ENCODE measurements at places on chromosomes 6 and 20. TPM values are rescaled to one million over a fixed set of nuclear protein-coding genes. Genes with fewer than 3 reads are reported as not detected.

DNA sequence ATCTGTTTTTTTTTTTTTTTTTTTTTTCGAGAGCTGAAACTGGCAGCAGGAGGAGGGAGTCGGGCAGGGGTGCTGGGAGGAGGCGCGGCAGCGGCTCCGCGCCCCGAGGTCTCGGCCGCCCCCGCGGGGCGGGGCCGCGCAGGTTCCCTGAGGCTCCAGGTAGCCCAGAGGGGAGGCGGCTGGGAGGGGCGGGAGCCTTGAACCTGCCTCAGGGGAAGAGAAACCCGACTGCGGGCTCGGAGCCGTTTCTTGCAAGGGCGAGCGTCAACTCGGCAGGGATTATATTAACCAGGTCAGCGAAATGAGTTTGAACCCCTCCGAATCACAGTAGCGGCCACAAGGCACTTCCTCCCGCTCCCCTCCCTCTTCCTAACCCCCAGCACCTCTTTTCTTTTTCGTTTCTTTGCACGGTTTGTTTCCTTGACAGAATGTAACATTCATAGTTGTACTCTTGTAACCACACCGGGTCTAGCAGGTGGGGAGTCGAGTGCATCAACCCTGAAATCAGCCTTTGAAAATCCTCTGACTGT lies 2.0 kb downstream of the MYB start:
- DNase-seq = peak; percentile 80
- H3K27me3 ChIP-seq = peaks cover 10% of the 10 kb centered on the region
- peaks cover 29% of the 10 kb centered on the region for H3K4me1 ChIP-seq
- H3K36me3 ChIP-seq = no peaks in the 10 kb centered on the region
- H3K27ac ChIP-seq = no peak overlapping the region
- H3K4me3 ChIP-seq = peak overlapping the region; percentile 75

DNA sequence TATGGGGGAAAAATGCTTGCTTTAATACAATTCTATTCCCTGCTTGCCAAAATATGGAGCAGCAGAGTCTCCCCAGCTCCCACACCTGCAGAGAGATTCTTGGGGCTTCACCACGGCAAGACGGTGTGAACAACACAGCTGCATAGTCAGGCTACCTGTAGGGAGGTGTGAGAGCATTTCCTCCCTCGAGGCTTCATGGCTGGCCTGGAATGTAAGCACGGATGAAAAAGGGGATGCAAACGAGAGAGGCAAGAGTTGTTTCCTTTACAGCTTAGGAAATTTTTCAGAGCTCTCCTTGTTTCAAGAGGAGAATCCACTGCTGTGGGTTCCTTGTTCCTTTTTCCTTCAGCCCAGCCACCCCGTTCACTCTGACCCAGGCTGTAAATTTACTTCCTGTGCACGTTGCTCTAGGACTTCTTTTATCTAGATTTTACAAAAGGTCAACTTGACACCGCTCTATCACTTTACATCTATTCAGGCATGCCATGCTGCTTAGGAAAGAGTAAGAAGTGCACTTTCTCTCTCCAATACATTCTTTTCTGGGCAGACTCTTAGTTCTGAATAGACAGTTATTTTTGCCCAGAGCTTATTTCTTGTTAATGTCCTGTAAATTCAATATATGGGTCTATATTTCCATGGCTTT lies 197.1 kb downstream of the KHDC1L start:
- H3K27me3 ChIP-seq = no peaks in the 10 kb centered on the region
- H3K36me3 ChIP-seq = no peaks in the 10 kb centered on the region
- no peak for DNase-seq
- peaks cover 12% of the 10 kb centered on the region for H3K4me1 ChIP-seq
- H3K27ac ChIP-seq = no peak overlapping the region
- no peak overlapping the region for H3K4me3 ChIP-seq

DNA sequence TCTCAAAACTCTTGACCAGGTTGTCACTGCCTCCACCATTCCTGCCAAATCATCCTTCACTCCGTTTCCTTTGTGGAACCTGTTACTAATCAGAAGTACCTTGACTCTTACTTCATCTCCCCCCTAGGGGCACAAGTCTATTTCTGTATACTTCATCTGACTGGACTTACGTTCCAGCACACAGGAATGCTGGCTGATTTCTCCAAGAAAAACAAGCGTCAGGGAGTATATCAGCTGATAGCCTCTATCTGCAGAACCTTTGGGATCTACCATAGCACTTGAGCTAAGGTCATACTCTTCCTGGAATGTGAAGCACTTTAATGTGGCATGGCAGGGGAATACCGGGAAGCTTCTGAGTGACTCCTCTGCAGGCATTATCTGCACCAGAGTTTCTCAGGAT lies 178.1 kb upstream of the MOCS1 start:
- H3K27ac ChIP-seq = no peak overlapping the region
- no peak overlapping the region for H3K4me3 ChIP-seq
- no peaks in the 10 kb centered on the region for H3K4me1 ChIP-seq
- no peaks in the 10 kb centered on the region for H3K36me3 ChIP-seq

DNA sequence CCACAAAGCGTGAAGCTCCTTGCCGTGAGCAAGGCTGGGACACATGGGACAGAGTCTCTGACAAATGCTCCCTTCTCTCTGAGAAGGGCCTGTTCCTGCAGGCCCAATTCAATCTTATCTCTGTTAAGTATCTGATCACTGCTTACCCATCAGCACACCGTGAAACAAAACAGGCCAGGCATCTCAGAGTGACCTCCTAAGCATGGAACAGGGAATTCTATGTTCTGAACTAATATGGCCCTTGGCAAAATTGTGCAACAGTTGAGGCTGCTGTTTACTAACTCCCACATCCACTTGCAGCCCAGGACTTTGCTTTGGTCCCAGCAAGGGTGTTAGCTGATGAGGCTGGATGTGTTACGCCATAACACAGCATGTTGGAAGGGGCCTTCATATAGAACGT lies 79.2 kb downstream of the GCLC start:
- DNase-seq = no peak
- H3K36me3 ChIP-seq = no peaks in the 10 kb centered on the region
- H3K27me3 ChIP-seq = no peaks in the 10 kb centered on the region

- H3K27me3 ChIP-seq = no peaks in the 10 kb centered on the region
- H3K27ac ChIP-seq = no peak overlapping the region
- H3K4me1 ChIP-seq = no peaks in the 10 kb centered on the region
- H3K4me3 ChIP-seq = no peak overlapping the region
- DNase-seq = peak; percentile 39
Measured at GRCh38 chr6:168363302-168363701, 43.7 kb upstream of the DACT2 start.

CDK5RAP1 gene
- total RNA-seq = 16.6 TPM
